ENCODE measurements at places on chromosomes 11 and 22.
A peak's percentile ranks its signal among the peaks of the same experiment; 100 is the strongest.

GRCh38 chr11:65537620-65538231 is 12.8 kb downstream of the SCYL1 start:
- no peak for DNase-seq

GRCh38 chr11:70110538-70111055 is 32.5 kb downstream of the ANO1 start:
- no peak for DNase-seq

GRCh38 chr11:19455731-19456130 is 215.0 kb upstream of the E2F8 start:
- no peak for DNase-seq

- DNase-seq: no peak
Observed at GRCh38 chr22:49883294-49883640, 29.6 kb downstream of the ZBED4 start.

GRCh38 chr11:15783619-15784018 is 572.7 kb downstream of the SOX6 start:
- DNase-seq: no peak

DNA sequence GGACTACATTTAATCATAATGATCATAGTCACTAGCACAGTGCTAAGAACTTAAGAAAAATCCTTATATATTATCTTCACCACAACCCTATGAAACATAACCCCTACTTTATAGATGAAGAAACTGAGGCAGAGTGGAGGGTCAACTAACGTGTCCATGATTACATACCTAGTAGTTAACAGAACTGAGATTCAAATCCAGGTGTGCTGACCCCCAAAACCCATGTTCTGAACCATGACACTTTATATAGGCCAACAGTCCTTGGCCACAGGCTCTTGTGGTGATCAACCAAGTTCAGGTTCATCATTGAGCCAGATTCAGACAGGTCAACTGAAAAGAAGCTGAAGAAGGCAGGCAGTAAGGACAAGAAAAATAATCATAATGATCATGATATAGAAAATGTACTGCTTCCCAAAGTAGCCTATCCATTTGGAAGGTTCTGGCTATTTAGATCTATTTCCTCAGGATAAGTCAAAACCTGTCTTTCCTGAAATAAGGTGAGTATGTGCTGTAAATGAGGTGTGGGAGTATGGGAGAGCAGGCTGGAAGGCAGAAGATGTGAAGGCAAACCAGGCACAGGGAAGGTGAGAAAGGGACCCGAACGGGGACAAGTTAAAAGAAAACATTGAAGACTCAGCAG is 39.7 kb downstream of the MAPK1 start:
- no peak for DNase-seq

DNA sequence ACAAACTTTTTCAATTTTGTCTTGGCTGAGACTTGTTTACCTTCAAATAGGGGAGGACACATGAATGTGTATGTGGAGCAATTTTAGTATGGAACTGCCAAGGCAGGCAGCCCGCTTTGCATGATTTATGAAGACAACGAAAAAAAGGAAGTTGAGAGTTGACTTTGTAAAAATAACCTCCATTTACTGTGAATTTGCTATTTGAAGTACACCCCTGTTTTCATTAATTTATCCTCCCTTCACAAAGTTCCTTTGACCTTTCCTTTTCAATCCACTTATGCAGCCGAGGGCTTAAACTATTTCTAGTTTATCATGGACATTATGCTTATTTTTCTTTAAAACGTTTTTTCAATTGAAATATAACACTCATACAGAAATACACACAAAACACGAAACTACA is 369.6 kb upstream of the CADM1 start:
- no peak for DNase-seq

DNA sequence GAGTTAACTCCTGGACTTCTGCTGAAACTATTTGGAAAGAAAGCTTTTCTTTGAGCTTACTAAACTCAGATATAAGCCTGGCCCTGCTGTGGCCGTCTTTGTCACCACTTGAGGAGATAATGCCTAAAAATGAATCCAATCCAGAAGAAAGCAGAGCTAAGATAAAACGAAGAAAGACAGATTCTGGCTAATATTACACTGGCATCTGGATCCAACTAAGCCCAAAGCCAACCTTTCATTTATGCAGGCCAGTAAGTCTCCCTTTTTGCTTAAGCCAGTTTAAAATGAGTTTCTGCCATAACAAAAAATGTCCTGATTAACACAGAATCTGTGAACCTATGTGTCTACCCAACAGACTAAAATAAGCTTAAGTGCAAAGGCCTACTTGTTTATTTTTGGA is 34.5 kb downstream of the PIK3C2A start:
- DNase-seq: no peak

DNA sequence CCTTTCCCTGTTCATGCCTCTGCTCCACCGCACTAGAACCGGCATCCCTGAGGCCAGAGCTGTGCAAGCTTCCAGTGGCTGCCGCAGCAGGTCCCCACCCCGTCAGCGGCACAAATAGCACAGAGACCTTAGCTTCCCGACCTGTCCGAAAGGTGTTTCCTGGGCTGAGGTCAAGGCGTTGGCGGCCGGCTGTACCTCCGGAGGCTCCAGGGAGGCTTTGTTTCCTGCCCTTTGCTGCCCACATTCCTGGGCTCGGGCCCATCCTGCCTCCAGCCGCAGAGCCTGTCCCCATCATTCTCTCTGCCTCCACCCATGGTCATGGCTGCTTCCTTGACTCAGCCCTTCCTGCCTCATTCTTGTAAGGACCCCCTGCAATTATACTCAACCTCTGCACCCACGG is 31.2 kb downstream of the ARHGAP8 start:
- DNase-seq: no peak

DNA sequence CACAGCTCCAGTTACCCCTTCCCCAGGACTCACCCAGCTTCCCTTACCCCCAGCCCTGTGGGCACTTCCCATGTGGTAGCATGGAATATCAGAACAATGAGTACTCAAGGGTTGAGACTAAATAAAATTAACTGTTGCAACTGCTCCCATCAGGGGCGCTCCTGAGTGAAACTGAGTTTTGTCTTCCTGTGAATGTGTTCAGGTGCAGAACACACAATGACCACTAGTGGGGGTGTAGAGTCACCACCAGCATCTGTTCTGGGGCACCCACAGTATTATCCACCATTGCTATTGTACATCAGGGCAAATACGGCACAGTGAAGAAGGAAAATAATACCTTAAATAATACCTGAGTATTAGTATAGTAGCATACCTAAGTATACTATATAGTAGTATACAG is 689.7 kb downstream of the TBC1D22A start:
- DNase-seq: peak; percentile 57

DNA sequence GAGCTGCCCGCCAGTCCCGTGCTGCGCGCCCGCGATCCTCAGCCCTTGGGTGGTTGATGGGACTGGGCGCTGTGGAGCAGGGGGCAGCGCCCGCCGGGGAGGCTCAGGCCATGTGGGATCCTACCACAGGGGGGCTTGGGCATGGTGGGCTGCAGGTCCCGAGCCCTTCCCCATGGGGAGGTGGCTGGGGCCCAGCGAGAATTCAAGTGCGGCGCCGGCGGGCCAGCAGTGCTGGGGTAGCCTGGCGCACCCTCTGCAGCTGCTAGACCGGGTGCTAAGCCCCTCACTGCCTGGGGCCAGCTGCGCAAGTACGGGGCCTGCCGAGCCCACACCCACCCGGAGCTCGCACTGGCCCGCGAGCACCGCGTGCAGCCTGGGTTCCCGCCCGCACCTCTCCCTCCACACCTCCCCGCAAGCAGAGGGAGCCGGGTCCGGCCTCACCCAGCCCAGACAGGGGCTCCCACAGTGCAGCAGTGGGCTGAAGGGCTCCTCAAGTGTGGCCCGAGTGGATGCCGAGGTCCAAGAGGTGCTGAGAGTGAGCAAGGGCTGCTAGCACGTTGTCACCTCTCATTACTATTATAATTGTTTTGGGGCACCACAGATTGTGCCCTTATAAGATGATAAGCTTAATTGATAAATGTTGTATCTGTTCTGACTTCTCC is 333.2 kb downstream of the CASP12 start:
- DNase-seq: no peak

- DNase-seq: no peak
Observed at GRCh38 chr11:129955282-129955681, 47.4 kb downstream of the PRDM10 start.

DNA sequence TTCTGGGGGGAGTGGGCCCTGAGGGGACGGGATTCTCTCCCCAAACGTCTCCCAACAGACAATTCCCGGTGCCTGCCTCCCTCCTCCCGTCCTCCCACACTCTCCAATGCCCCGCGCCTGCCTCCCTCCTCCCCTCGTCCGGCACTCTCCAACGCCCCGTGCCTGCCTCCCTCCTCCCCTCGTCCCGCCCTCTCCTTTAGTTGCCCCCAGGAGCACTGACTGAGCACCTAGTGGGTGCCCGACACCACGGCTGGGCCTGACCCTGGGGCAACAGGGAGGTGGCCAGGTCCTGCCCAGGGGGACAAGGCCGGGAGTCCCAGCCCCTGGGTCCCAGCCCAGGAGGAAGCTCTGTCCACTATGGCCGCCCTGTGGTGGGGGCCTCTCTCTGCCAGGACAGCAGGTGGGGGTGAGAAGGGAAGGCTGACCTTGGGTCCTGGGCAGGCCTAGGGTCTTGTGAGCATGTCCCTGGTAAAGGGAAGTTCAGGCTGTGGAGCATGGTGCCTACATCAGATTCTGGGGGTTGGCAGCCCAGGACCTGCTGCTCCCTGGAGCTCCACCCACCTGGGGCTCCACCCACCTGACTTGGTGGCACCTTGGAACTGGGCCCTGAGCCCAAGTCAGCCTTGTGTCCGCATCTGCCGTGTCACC is 942.3 kb downstream of the BRD1 start:
- DNase-seq: no peak

DNA sequence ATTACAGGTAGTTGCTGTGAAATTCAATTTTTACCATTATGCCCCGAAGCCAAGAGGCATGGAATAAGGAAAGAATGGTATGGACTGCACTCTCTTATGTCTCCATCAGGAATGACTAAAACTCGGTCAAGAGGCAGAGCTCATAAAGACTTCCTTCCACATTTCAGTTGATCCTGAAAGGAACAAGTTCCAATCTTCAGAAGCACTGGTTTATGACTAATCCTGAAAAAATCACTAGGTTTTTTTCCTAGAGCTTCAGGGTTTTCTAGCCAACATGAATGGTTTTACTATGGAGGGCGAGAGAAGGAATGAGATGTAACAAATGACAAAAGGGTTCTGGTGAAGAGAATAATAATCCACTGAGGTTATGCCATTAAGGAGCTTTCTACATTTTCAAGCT is 832.2 kb downstream of the NTM start:
- DNase-seq: no peak

DNA sequence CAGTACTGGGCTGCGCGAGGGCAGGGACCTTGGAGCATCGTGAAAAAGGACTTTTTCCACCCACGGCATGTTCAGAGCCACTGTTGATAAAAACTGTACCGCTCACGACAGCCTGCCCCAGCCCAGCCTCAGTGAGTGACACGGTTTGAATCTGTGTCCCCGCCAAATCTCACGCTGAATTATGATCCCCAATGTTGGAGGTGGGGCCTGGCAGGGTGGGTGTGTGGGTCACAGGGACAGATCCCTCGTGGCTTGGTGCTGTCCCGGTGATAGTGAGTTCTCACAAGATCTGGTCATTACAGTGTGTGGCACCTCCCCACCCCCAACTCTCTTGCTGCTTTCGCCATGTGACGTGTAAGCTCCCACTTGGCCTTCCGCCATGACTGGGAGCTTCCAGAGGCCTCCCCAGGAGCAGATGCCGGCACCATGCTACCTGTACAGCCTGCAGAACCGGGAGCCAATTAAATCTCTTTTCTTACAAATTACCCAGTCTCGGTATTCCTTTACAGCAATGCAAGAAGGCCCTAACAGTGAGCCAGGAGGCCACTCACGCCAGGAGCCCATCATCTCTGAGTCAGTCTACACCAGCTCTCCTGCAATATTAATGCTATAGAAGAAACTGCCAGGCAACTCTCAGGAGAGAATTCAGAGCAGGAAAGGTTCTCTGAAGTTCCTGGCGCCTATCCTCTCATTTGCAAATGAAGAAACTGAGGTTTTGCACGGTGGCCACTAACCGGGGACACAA is 1.3 kb downstream of the TOLLIP start:
- no peak for DNase-seq

DNA sequence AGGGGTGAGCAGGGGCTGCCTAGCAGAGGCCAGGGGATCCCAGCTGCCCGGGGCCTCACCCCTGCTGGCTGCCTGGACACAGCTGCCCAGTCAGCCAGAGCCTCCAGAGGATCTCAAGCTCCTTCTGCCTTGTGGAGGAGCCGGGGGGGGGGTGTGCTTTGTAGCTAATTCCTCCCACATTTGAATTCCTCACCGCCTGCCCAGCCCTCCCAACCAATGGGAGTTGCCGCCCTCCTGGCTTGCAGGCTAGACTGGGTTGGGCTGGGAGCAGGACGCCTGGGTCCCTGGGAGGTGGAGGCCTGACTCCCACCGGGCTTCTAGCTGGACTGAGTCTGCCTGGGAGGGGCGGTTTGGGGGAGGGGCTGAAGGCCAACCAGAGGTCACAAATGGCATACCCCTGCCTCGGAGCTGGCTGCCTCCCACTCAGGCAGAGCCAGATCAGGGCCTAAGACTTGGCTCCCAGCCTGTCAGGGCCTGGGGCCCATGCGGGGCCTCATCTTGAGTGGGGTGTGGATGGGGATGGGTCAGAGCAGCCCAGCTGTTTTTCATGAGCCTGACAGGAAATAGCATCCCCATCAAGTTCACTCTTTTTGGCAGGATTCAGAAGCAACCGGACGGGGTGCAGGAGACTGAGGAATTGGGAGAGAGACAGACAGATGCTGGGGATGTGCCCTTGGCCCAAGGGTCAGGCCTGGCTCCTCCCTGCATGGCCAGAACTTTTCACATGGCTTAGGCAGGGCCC is 29.2 kb upstream of the PDE2A start:
- DNase-seq: no peak

DNA sequence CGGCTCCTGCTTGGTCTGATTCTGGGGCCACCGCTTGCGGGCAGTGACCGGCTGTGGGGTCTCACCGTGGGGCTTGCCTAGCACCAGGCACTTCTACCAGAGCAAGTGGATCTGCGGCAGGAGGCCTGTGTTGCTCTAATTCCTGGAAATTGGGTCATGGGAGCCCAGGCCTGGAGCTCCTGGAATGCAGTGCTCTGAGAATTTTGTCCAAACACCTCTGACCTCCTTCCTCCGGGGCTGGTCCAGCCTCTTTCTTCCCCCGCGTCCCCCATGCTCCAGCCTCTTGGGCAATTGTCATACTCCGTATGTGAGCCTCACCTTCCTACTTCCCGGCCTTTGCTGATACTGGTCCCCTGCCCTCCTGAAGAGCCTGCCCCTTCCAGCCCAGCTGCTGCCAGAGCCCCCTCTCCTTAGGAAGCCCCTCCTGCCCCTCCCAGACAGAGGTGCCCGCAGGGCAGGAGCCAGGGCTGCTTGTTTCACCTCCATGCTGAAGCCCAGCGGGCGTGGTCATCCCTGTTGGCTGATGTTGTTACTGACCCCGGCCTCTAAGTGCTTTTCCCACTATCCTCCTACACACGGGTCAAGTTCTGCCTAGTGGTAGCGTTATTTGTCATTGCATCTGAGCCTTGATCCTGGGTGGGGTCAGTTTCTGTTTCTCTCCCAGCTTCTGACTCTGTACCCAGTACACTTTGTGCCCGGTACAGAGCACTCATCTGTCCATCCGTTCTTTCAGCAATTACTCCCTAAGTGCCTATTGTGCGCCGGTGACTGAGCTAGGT is 9.6 kb downstream of the MGAT3 start:
- DNase-seq: no peak

- no peak for DNase-seq
Observed at GRCh38 chr11:12155696-12156095, 45.3 kb downstream of the MICAL2 start.
